WTC11 (cell line): ENCODE measurements at places on chromosomes 11 and 22.

GRCh38 chr11:121328176-121328966, 35.8 kb downstream of the SC5D start:
- H3K27me3 ChIP-seq = no peaks in the 10 kb centered on the region; the same call in 1 of the 2 replicates
- DNase-seq = no peak
- H3K4me1 ChIP-seq = peaks cover 2% of the 10 kb centered on the region
- no peaks in the 10 kb centered on the region for H3K36me3 ChIP-seq
- H3K27ac ChIP-seq = no peak overlapping the region

GRCh38 chr11:27329867-27330632, 33.0 kb downstream of the CCDC34 start:
- H3K4me3 ChIP-seq = no peak overlapping the region
- DNase-seq = no peak
- peaks cover 40% of the 10 kb centered on the region for H3K4me1 ChIP-seq
- peak overlapping the region; percentile 85; the same call in 1 of the 2 replicates for H3K27ac ChIP-seq
- H3K36me3 ChIP-seq = peaks cover 18% of the 10 kb centered on the region
- no peaks in the 10 kb centered on the region for H3K27me3 ChIP-seq

DNA sequence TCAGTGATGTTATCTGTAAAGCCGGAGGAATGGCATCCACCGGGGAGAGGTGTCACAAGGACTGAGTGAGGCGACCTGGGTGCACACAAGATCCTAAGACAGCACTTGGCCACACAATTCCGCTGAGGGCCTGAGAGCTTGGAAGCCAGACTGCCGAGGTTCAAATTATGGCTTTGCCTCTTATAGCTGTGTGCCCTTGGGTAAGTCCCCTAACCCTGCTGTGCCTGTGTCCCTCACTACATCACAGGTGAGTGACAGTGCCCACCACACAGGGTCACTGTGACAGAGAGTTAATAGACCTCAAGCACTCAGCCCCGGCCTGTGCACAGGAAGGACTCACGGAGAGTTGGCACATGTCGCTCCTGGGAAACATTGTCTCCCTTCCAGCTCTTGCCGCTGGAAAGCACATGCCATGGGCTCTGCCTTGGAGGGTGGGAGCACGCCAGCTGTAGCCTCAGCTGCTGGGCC, 592 bp downstream of the RHOD start:
- H3K4me3 ChIP-seq = peak overlapping the region; percentile 63
- peaks cover 23% of the 10 kb centered on the region for H3K4me1 ChIP-seq
- DNase-seq = no peak
- no peaks in the 10 kb centered on the region for H3K36me3 ChIP-seq
- H3K27ac ChIP-seq = no peak overlapping the region

DNA sequence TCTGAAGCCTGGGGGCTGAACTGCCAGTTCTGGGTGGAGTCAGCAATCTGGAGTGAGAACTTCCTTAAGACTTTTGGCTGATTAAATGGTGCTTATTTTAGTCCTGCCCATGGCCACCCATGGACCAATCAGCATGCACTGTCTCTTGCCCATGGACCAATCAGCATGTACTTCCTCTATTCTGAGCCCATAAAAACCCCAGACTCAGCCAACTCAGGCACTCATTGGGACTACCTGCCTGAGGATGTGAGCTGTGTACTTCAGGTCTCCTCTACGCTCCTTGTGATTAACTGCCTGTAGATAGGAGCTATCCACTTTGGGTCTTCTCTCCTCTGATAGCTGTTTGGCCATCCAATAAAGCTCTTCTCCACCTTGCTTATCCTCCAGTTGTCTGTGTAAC, 342.3 kb upstream of the CCDC179 start:
- DNase-seq = no peak
- no peak overlapping the region for H3K4me3 ChIP-seq
- peaks cover 37% of the 10 kb centered on the region for H3K36me3 ChIP-seq
- no peaks in the 10 kb centered on the region for H3K4me1 ChIP-seq
- H3K27ac ChIP-seq = no peak overlapping the region

DNA sequence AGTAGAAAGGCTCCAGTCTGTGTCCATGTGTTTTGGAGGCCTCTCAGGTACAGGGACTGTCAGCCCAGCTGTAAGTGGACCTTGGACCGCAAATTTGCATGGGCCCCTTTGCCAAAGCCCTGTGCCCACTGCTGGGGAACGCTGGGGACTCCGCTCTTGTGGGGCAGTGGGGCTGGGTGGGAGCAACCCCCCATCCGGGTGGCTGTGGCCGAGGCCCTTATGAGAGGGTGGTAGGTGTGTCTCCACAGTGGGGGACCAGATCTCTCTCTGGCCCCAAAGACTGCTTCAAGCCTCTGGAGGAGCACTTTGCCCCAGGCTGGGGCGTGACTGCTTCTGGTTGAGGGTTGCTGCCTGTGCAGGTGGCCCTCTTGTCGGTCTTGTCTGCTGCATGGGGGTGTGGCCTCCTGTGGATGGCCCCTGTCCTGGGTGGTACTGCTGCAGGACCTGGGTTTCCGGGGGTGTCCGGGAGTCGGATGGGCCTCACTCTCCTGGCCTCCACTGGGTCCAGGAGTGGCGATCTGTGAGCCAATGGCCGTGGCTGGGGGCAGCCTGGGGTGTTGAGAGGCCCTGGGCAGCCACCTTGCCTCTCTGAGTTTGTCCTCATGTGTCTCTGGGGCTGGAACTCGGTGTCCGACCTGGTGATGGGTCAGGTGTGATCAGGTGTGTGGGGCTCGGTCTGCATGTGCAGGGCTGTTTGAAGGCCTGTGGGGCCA, 15.9 kb downstream of the KCNQ1 start:
- no peak overlapping the region for H3K27ac ChIP-seq
- H3K27me3 ChIP-seq = peaks cover 53% of the 10 kb centered on the region
- no peaks in the 10 kb centered on the region for H3K36me3 ChIP-seq
- H3K4me1 ChIP-seq = no peaks in the 10 kb centered on the region

DNA sequence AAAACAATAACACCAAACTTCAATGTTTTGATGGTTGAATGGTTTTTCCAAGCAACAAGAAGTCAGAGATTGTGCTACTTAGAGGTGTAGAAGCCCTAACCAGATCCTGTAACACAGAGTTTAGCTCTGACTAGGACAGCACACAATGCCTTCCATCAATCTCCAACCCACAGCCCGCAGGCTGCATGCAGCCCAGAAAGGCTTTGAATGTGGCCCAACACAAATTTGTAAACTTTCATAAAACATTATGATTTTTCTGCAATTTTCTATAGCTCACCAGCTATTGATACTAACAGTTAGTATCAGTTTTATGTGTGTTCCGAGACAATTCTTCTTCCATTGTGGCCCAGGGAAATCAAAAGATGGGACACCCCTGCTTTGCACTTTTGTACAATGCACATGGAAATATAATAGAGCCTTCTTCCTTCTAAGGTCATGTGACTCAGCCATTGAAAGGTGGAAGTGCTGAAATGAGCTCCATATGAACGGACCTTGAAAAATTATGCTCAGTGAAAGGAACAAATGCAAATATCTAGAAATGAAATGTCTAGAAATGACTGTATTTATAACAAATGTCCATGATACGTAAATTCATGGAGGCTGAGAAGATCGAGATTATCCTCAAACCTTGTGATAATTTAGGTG, 47.6 kb upstream of the VPREB1 start:
- no peak for DNase-seq
- no peak overlapping the region for H3K4me3 ChIP-seq
- H3K27ac ChIP-seq = no peak overlapping the region
- peaks cover 4% of the 10 kb centered on the region for H3K4me1 ChIP-seq
- peaks cover 100% of the 10 kb centered on the region for H3K27me3 ChIP-seq

- no peaks in the 10 kb centered on the region for H3K36me3 ChIP-seq
- H3K4me3 ChIP-seq = no peak overlapping the region
- H3K27me3 ChIP-seq = no peaks in the 10 kb centered on the region
- peaks cover 11% of the 10 kb centered on the region for H3K4me1 ChIP-seq
- DNase-seq = no peak
These were observed 413.4 kb upstream of the LRRC4C start for GRCh38 chr11:41872870-41873269.

DNA sequence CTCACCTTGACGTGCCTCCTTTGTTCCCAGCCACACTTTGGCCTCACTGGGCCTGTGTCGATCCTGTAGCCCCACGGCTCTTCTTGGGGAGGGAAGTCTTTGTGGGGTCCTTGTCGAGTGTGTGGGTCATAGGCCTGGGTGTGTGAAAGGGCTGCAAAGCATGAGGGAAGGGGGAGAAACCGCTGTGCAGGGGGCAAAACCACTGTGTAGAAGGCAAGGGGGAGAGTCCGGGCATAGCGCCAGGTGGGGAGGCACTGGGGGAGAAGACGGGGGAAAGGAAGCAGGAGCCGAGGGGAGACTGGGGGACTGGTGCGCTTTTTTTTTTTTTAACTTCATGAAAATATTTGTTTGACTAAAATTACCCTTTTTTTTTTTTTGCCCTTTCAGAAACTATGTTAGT, 65.1 kb upstream of the RASD2 start:
- H3K36me3 ChIP-seq = peaks cover 17% of the 10 kb centered on the region
- H3K27me3 ChIP-seq = no peaks in the 10 kb centered on the region; the same call in 1 of the 2 replicates
- H3K4me3 ChIP-seq = no peak overlapping the region
- 0 out of 2 replicates have a peak overlapping the region, but pooled peaks have one; percentile 49 for H3K27ac ChIP-seq
- DNase-seq = no peak

GRCh38 chr11:110858547-110858921, 146.3 kb upstream of the ARHGAP20 start:
- H3K27me3 ChIP-seq = no peaks in the 10 kb centered on the region
- H3K27ac ChIP-seq = no peak overlapping the region
- H3K4me1 ChIP-seq = peaks cover 11% of the 10 kb centered on the region
- no peaks in the 10 kb centered on the region for H3K36me3 ChIP-seq
- no peak overlapping the region for H3K4me3 ChIP-seq
